Activated CD4-positive, alpha-beta memory T cell treated with anti-CD3 and anti-CD28 coated beads for 36 hours (primary cell): ENCODE measurements at places on chromosomes 6 and 20. TPM values are rescaled to one million over a fixed set of nuclear protein-coding genes. Genes with fewer than 3 reads are reported as not detected.

The HUS1B gene
- total RNA-seq, result 1.5 TPM

The ARMC12 gene
- total RNA-seq, result 1.6 TPM

DNA sequence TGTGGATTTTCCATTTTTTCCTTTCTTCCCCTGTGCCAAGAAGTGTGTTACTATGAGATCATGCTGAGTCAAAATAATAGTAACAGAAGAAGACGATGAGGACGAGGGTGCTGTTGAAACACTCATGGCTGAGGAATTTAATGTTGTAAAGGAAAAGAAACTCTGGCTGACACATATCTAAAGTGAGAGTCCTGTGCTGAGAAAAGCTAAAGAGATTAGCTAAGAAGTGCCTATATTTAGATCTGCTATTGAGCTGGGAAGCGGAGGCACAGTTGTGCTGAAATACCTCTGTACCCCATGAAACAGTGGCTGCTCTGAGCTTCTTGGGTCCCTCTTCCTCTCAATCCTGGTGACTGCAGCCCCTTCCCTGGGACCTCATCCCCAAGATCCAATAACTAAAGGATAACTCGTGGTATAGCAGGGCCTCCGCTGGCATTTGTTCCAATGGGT, 1.1 kb upstream of the SYTL3 start:
- DNase-seq, result peak; percentile 58

GRCh38 chr6:40000964-40001515, 66.8 kb upstream of the MOCS1 start:
- DNase-seq, result no peak

DNA sequence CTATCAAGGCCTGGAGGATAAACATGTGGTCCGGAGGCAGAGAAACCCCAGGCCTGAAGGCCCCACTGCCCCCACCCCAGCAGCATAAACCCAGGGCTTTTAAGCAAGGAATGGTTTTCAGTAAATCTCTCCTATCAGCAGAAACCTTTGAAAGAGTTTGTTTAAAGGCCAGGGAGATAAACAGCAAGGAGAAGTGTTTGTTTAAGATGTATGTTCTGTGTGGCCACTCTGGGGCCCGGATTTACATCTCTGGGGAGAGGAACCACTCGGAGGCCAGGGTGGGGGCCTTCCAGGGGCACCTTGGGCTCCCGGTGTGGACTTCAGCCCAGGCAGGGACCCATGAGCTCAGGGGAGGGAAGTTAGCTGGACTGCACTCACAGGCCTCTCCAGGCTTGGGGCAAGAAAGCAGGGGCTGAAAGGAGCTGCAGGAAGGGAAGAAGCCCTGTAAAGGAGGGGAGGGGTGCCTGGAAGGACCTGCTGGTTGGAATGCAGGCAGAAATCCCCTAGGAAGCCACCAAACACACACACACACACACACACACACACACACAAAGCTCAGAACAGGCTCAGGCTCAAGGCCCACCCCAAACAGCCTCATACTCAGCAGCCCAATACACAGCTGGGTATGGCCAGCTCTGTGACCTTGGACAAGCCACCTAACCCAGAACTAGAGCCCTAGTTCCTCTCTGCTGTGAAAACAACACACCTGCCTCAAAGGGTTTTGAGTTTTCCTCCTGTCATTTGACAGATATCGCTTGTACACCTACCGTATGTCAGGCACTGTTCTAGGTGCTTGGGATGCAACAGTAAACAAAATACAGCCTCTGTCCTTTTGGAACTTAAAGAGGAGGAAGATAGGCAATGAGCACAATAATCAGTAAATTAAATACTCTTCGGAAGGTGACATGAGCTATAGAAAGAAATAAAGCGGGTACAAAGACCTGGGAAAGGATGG, 26.2 kb upstream of the FOXP4 start:
- no peak for DNase-seq

DNA sequence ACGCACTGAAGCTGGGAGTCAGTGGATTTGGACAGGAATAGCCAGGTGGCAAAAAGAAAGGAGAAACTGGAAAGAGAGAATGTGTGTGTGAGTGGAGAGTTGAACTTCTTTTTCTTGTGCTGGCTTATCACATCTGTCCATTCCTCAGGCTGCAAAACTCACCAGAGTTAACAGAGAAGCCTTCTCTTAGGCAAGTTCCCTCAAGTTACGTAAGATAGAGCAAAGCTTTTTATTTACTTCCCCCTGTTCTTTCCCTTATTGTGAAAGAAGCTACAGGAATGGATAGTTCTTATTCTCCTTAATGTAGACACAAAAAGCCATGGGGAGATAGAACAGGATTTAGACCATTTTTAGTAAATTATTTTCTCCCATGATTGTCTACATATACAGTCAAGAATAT, 188.6 kb downstream of the BMP2 start:
- DNase-seq, result no peak

GRCh38 chr6:139518556-139519091, 144.2 kb upstream of the CITED2 start:
- DNase-seq, result no peak

GRCh38 chr6:73955800-73956199, 259.8 kb downstream of the CD109 start:
- DNase-seq, result no peak

GRCh38 chr6:5053864-5054244, 31.3 kb upstream of the PPP1R3G start:
- DNase-seq, result no peak
